ENCODE measurements at places on chromosomes 7 and 10.

DNA sequence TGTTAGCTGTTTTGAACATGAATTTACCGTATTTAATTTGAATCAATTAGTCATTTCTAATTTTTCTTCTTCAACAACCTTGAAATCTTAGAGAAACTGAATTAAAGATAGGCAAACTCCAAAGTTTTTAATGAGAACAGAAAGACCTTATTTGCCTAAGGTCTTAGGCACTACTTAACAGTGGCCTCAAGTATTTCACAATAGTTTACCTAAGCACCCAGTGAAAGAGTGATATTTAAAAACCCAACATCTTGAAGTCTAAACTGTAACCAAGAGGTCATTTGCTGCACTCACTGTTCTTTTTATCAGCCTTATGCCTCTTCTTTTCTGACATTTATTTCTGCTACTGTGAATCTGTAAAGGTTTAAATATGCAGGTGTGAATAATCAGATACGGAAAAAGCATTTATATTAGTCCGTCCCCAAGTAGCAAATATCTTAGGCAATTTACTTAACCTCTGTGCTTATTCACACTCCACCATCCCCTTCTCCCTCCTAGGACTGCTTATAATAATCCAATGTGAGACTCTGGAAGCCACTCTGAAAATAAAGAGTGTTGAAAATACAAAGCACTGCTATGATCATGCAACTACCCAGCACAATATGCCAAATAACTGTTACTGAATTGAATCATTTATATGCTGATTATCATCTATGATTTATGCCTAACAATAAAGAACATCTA, 105.7 kb downstream of the ELAPOR2 start:
- no peak for DNase-seq

GRCh38 chr10:78481842-78482241, 448.2 kb downstream of the RPS24 start:
- DNase-seq, result no peak

DNA sequence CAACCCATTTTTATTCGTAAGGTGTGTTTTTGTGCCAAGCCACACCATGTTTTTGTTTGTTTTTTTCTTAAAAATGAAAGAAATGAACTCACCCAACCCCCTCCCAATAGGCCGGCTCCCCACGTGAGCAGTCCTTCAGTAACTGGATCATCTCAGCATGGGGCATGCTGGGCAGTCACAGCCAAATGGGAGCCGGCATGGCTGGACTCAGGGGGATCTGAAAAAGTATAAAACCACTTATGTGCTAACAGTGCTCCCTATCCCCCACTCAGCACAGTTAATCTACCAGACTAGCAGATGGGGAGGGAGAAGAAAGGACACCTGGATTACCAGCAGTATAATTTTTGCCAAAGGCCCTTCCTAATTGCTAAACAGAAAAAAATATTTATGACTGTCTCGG, 39.3 kb downstream of the BAZ1B start:
- no peak for DNase-seq

DNA sequence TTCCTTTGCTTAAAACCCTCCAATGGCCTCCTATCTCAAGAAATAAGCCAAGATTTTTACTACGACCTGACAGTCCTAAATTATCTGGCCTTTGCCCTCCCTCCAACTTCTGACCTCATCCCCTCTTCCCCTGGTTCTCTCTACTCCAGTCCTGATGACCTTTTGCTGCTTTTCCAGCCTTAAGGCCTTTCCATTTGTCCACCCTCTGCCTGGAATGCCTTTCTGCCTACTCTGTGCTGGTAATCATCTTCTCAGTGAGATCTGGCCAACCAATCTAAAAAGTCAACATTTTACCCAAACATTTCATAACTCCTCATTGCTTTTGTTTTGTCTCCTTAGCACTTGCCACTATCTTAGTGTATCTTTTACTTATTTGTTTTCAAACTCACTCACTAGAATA, 75.7 kb downstream of the VPS41 start:
- DNase-seq, result no peak

DNA sequence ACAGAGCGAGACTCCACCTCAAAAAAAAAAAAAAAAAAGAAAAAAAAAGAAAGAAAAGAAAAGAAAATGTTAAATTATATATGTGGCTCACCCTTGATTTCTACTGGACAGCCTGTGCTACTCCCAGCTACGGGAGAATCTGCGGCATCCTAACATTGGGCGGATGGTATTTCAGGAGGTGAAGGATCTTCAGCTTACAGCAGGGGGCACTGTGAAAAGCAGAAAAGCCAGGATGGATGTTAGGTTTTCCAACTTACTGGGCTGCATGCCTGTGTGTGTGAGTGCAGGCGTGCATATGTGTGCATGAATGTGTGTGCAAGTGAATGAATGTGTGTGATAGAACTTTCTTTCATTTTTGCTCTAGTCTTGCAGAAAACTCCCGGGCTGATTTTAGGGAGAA, 1066.5 kb downstream of the TYW1 start:
- peak; percentile 21 for DNase-seq

- DNase-seq, result no peak
These were observed 33.6 kb upstream of the UTF1 start for GRCh38 chr10:133196221-133196915.

DNA sequence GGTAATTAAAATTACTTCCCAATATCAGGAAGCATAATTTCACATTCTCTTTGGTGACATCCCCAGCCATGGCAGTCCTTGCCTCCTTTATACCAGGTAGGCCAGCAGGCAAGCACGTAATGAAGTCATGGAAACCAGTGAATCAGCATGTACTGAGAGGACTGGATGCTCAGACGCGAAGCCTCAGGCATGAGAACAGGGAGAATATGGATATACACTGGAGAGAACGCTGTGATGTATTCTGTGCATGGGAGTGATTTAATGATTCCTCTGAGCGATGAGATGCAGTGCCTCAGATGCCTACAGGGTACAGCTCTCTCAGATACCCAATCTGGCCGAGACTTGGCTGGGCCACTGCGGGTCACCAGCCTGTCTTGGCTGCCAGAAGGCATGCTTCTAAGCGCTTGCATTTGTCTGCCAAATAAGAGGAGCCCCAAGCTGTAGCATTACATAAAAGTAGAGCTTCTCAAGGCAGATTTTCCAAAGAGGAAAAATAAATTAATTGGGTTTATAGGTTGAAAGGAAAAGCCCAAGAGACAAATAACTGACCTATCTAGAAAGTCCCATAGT, 238.1 kb downstream of the RELN start:
- no peak for DNase-seq

GRCh38 chr7:64951250-64951848, 39.5 kb downstream of the ZNF117 start:
- peak; percentile 75 for DNase-seq

- no peak for DNase-seq
These were observed 109.8 kb upstream of the FAM133B start for GRCh38 chr7:92699966-92700514.

DNA sequence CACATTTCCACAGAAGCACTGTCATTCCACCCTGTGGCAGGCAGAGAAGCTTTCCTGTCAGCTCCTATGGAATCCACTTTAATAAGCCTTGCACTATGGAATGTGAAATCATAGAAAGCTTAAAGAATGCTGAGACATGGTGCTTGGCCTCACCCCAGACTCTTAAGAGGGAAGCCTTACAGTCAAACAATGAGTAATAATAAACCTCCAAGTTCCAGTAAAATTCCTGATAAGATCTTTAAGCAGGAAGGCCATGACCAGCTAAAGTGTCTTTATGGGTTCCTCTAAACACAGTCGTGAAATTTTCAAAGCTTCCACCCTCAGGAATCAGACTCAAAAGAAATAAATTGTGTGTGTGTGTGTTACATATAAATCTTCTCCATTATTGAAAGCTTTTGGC, 11.9 kb upstream of the TEX36 start:
- DNase-seq, result no peak

- no peak for DNase-seq
These were observed 97.0 kb downstream of the SEMA3C start for GRCh38 chr7:80821771-80822319.

GRCh38 chr10:5282137-5282536, 82.6 kb upstream of the UCN3 start:
- DNase-seq, result no peak

DNA sequence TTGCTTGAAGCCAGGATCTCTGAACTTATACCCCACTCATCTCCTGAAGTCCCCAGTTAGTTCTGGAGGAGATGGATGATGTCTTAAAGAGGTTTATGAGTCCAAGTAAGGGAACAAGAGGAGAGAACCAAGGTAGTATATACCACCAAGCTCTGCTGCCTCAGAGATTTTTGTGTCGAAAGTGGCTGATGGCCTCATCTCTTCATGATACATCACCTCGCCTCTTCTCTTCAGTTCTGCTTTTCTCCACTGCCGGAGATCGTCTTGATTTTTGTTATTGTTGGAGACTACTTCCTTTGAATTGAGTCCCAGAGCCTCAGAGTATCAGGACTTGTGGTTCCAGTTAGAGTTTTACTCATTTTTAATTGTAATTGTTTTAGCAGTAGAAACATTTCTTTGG, 1.9 kb downstream of the VTI1A start:
- no peak for DNase-seq

DNA sequence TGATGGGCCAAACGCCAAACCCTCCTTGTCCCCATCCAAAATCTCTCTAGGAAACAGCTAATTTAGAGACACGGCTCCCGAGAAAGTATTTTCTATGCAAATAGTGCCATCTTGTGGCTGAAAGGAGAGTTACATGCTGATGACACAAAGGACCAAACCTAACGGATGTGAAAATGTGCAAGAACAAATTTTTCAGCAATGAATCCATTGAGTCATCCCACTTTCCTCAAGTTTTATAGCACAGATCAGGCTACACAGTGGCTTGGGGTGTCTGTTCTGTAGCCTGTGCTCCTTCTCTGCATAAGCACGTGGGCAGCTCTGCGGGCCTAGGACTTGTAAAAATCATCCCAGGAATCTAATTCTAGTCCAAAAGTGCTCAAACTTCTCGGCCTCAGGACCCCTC, 154.8 kb upstream of the PRR15 start:
- DNase-seq, result peak; percentile 86

GRCh38 chr7:18771834-18772566, 276.5 kb downstream of the HDAC9 start:
- no peak for DNase-seq

GRCh38 chr7:35726654-35727053, 31.7 kb upstream of the HERPUD2 start:
- DNase-seq, result no peak

DNA sequence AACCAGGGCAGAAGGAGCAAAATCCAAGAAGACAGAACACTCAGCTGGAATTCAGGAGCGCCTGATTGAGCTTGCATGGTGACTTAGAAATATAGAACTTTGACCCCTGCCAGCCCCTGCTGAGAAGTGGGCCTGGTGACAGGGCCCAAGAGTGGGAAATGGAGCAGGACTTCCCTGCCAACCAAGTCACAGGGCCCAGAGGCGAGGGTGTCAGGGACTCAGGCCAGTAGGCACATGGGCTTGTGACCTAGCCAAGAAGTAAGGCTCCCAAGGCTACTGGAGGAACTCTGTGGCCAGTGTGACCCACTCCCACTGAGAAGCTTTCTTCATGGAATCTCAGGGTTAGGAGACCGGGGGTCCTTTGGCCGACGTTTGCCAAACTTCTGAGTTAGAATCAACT, 31.9 kb downstream of the LRRC20 start:
- no peak for DNase-seq

DNA sequence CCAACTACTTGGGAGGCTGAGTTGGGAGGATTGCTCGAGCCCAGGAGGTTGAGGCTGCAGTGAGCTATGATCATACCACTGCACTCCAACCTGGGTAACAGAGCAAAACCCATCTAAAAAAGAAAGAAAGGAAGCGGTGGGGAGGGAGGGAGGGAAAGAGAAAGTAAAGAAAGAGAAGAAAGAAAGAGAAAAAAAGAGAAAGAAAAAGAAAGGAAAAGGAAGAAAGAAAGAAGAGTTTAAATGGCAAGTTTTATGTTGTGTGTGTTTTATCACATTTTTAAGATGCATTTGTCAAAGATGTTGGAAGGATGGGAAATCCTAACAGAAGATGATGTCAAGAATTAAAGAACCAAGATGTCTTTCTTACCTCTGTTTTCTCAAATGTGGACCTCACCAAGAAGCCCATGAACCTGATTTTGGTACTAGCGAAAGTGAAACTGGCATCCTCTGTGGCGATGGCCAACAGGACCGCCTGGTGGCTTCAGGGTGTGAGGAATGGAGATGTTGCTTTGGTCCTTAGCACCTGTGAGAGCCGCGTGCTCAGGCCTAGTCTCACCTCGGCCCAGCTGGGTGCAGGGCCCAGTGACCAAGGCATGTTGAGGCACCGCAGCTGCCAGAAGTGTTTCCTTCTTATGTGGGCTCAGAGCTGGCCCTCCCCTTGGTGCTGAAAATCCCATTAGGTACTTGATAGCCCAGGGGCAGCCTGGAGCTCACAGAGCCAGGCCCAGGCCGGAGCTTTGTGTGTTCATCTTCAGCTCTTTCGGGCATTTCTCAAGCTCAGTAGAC, 9.8 kb downstream of the UCMA start:
- no peak for DNase-seq

GRCh38 chr7:132518839-132519173, 57.5 kb downstream of the PLXNA4 start:
- no peak for DNase-seq

DNA sequence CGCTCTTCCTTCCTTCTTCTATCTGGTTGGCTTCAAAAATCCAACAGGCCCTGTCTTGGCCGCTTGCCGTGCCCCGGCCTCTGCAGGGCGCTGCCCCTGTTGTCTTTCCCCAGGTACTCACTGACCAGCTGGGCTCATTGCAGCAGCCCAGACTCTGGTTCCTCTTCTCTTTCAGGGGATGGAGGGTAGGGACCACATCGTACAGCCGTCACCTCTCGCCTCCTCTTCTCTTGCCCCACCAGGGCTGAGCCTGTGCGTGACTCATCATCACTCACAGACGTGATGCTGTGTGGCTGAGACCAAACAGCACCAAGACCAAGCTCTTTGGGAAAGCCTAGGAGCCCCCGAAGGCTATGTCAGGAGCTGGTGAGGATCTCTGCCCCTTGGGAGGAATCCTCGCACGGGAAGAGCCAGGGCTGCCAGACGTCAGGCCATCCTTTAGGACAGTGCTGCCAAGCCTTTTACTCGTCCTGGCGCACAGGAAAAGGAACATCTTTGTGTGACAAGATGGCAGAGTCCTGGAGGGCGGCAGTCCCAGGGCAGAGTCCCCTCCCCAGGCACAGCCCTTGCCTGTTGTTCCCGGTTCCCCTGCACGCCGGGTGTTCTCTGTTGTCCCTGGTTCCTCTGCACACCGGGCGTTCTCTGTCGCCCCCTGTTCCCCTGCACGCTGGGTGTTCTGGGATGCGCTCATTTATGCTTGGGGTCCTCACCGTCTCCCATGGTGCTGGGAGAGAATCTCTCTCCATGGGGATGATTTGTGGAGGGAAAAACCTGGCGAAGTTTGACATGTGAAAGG, 188.5 kb upstream of the SHH start:
- no peak for DNase-seq

GRCh38 chr7:21251151-21251800, 176.6 kb upstream of the SP4 start:
- no peak for DNase-seq

DNA sequence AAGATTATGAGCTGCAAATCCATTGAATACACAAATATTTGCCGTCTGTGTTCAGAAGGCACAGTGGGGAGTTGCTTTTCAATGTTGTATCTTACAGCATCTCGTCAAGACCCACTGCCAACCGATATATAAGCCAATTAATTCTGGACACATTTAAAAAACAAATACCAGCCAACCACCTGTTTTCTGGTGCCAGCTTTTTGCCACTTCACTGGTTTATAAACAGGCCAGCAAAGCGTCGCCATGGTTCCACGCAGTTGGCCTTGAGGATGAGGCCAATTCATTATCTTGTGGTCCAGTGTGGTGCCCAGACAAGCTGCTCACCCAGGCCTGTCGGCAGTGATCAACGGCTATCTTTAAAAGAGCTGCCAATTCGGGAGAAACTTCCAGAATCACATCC, 321.0 kb downstream of the TCERG1L start:
- no peak for DNase-seq

- DNase-seq, result peak; percentile 52
These were observed 68.8 kb downstream of the DOCK4 start for GRCh38 chr7:112137141-112138101.
